ENCODE measurements at places on chromosomes 5 and 9.

- DNase-seq, result no peak
Measured at GRCh38 chr5:174901336-174901735, 177.0 kb downstream of the MSX2 start.

GRCh38 chr9:5509573-5509972, 758 bp upstream of the PDCD1LG2 start:
- DNase-seq, result no peak

GRCh38 chr9:100485196-100485595, 12.2 kb downstream of the TMEFF1 start:
- DNase-seq, result no peak

- DNase-seq, result no peak
Measured at GRCh38 chr5:82512025-82512424, 233.9 kb upstream of the RPS23 start.

DNA sequence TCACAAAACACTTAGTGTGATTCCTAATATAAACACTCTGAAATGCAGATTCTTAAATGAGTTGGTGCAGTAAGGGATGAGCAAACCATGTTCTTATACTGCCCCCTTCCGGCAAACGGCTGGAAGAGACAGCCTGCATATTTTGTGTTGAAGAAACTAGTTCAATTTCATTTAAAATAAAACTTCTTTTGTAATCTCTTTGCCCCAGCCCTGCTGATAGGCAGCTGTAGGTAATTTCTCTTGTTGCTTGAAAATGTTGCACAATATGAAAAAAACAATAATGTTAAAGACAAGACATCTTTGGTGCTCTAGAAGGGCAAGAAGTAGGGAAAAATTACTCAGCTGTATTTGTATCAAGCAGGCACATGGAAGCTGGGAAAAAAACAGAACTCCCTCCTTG, 89.7 kb upstream of the CCNG1 start:
- peak; percentile 22 for DNase-seq

DNA sequence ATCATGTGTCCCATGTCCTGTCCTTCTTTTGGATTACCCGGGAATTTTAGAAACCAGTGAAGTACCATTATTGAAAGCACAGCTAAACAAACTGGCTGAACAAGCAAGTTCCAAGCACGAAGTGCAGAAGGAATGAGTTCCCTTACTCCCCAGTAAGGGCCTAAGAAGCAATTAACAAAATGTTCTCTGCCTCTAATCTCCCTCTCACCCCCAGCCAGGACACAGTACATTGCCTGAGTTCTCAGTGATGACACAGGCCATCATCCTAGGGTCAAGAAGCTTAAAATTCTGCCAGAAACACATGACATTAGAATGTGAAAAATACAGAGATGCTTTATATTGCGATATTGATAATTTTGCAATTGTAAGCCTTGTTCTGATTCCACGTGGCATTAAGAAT, 118.0 kb downstream of the PLPPR1 start:
- DNase-seq, result no peak

Data from effector memory CD8-positive, alpha-beta T cell (primary cell).